LHCN-M2 (cell line): ENCODE measurements at places on chromosomes 6 and 20. TPM values are rescaled to one million over a fixed set of nuclear protein-coding genes. Genes with fewer than 3 reads are reported as not detected.

BPI gene
- total RNA-seq = not detected in 2 replicates

PRPH2 gene
- total RNA-seq = 2.1 and 2.6 TPM in 2 replicates

MCCD1 gene
- total RNA-seq = not detected in 2 replicates

BTBD3 gene
- 18.9 and 21.7 TPM in 2 replicates for total RNA-seq

TBPL1 gene
- 28.2 and 39.8 TPM in 2 replicates for total RNA-seq

TJAP1 gene
- total RNA-seq = 27.0 and 32.8 TPM in 2 replicates

RHAG gene
- total RNA-seq = not detected in 2 replicates

PRIM2 gene
- 43.6 and 43.7 TPM in 2 replicates for total RNA-seq

CPXM1 gene
- not detected in 2 replicates for total RNA-seq

TMEM244 gene
- total RNA-seq = 0.52 and 2.2 TPM in 2 replicates

SLC22A16 gene
- not detected in 2 replicates for total RNA-seq

IL17A gene
- total RNA-seq = not detected in 2 replicates

YIPF3 gene
- 161 and 168 TPM in 2 replicates for total RNA-seq

TREM1 gene
- 0.32 and 0.52 TPM in 2 replicates for total RNA-seq

KCNK17 gene
- total RNA-seq = not detected in 2 replicates

NT5DC1 gene
- total RNA-seq = 13.6 and 18.0 TPM in 2 replicates

C6orf15 gene
- total RNA-seq = 0.40 and 0.71 TPM in 2 replicates

SLC22A1 gene
- 0.17 and 0.19 TPM in 2 replicates for total RNA-seq

LAMA4 gene
- 6.5 and 6.8 TPM in 2 replicates for total RNA-seq

ADAM33 gene
- total RNA-seq = 0.11 and 0.13 TPM in 2 replicates

SPTLC3 gene
- 30.8 and 37.4 TPM in 2 replicates for total RNA-seq

EEF1A2 gene
- 0.32 and 0.46 TPM in 2 replicates for total RNA-seq
